ENCODE measurements at places on chromosomes 1 and 21.
A peak's percentile ranks its signal among the peaks of the same experiment; 100 is the strongest.

- DNase-seq = peak; percentile 64
Observed at GRCh38 chr1:179586107-179586823, 5.4 kb upstream of the TDRD5 start.

GRCh38 chr1:200355801-200356200 lies 54.0 kb downstream of the ZNF281 start:
- DNase-seq = no peak

DNA sequence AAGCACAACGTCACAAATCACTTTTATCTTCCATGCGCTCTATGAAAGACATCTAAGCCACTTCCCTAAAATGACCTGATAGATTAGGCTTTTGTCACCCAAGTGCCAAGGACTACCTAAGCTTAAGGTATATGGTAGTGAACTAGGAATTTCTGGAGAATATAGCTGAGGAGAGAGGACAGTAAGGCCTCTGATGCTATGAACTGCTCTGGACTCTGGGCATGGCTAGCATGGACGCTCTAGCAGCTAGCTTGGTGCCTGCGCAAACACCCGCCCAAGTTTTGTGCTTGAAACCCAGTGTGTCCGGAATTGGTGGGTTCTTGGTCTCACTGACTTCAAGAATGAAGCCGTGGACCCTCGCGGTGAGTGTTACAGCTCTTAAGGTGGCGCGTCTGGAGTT lies 42.5 kb downstream of the OR10J5 start:
- no peak for DNase-seq

GRCh38 chr21:45735259-45736000 lies 91.9 kb downstream of the PCBP3 start:
- DNase-seq = no peak

- peak; percentile 67 for DNase-seq
Observed at GRCh38 chr1:18109058-18109755, 1.6 kb downstream of the IGSF21 start.

GRCh38 chr1:8941906-8942305 lies 3.8 kb upstream of the CA6 start:
- DNase-seq = peak; percentile 88

- no peak for DNase-seq
Observed at GRCh38 chr1:86957221-86957620, 42.8 kb downstream of the HS2ST1 start.

DNA sequence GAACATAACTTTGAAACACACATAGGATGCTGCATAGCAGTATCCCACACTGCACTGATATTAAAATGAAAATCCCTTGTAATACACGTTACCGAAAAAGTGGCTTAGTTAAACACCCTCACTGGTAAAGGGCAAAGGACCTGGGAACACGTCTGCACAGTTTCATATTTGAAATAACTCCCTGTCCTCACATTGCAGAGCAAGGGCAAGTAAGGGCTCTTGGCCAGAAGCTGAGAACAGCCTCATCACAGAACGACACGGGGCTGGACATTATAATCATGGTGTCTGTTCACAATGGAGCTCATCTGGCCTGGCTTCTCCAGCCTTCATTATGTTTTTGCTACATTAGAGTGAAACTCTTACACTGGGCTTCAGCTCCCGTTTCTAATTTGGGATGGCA lies 207.0 kb downstream of the PCP4 start:
- DNase-seq = no peak

DNA sequence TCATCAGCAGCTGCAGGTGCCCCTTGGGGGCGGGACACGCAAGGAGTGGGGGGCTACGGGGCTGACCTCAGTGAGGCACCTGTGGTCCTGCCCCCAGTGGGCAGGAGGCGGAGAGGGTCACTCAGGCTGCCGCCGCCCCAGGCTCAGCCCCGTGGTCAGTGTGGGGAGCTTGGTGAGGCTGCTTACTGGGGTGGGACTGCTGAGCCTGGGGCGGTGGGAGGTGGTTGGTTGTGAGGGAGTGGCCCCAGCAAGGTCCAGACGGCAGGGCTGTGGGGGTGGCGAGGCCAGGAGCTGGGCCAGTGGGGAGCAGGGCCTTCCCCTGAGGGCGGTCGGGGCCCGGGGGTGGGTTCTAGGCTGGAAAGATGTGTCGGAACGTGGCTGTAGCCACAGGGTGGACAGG lies 14.3 kb downstream of the PFKL start:
- no peak for DNase-seq

- DNase-seq = peak; percentile 49
Observed at GRCh38 chr1:206590025-206590758, 22.1 kb downstream of the EIF2D start.

DNA sequence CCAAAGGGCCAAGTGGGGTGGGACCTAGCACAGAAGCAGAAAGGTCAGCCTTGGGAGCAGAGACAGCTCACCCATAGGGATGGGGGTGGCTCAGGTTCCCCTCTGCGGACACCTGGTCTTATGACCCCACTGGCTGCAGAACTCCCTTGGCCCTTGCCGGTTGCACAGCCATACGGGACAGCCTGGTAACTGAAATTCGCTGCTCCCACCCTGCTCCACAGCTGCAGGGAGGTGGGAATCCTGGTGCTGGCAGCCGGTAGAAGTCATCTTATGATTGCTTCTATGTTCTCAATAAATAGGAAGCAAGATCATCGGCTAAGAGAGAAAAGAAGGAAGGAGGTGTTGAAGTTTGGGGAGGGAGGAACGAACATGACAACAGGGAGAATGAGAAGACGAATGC lies 64.1 kb downstream of the HLCS start:
- DNase-seq = no peak

DNA sequence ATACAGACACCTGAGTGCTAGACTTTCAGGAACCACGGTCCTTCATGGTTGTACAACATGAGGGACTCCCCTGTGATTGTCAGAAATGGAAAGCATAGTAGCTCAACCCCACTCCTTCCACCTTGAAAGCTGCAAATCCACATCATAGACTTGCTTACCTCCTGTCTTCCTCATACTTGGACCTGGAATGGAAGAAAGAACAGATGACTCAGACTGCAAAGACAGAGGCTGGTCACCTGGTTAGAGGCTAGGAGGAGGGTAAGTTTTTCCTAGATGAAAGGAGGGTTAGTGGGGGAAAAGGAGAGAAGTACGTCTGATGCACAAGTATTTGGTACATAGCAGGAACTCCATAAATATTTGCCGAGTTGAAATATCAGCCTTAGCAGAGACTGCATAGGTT lies 37.2 kb downstream of the LRRC71 start:
- DNase-seq = no peak

DNA sequence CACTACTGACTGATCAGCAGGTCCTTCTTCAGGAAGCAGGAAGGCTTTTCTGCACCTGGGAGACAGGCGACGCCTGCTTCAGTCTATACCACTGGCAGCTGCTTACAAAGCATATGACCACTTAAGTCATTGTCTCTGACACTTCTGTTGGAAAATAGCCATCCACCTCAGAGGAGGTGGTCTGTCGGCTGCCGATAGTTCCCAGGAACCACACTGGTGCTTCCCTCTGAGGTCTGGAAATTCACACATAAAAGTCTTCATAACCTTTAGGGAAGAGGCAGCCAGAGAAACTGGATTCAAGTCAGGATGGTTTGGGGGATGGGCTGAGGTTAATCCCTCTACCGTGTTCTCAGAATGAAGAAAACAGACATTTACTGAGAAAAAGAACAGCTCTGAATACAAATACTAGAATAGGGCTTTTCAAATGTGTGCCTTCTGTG lies 15.6 kb upstream of the SRP9 start:
- peak; percentile 53 for DNase-seq

- no peak for DNase-seq
Observed at GRCh38 chr1:11388617-11389016, 90.3 kb upstream of the DISP3 start.

- no peak for DNase-seq
Observed at GRCh38 chr1:166272155-166272554, 105.4 kb upstream of the FAM78B start.

DNA sequence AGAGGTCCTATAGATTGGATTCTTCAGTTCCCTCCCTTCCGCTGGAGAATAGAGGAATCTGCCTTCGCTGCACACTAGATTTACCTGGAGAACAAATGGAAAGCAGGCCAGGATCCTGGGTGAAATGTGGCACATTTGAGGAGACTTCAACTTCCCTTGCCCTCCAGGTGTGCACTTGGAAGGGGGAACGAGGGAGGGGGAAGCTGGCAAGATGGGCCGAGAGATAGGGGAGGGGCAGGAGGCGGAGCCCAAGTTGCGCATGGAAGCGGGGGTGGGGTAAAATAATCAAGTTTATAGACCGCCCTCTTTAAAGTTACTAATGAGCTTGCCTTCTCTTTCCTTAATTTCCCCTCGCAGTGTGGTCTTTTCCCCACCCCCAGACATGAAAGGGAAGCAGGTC lies 155.7 kb upstream of the CAMK1G start:
- DNase-seq = no peak

DNA sequence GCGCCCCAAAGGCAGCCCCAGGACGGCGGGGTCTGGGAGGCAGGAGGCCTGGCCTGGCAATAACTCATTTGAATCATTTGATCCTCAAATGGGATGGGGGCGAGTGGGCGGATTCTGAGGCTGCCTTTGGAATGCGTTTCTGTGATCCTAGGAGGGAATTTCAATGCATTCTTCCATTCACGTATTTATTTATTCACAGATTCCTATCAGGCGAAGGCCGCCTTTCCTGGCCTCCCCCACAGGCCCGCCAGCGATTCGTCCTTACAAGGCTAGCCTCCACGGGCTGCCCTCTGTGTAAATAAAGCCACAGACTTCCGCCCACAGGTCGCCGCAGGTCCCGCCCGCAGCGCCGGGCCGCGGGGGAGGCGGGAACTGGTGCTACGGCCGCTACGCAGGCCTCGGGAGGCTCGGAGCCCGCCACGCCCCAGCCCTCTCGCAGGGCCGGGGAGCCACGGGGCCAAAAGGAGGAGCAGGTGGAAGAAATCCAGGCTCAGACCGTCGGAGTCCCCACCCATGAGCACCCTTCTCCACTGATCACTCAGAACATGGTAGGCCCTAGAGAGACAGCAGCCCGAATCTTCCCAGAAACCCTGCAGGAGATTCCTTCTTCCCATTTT lies 31.3 kb upstream of the JUN start:
- DNase-seq = peak; percentile 86

GRCh38 chr1:20478057-20478635 lies 7.9 kb downstream of the CAMK2N1 start:
- DNase-seq = no peak

GRCh38 chr1:196381544-196381943 lies 226.7 kb downstream of the KCNT2 start:
- DNase-seq = no peak

GRCh38 chr1:223341121-223341520 lies 22.9 kb downstream of the SUSD4 start:
- no peak for DNase-seq

- no peak for DNase-seq
Observed at GRCh38 chr1:29394521-29395225, 158.4 kb downstream of the PTPRU start.

- no peak for DNase-seq
Observed at GRCh38 chr1:15345705-15346345, 63.9 kb upstream of the EFHD2 start.

GRCh38 chr1:114043054-114043453 lies 63.8 kb downstream of the OLFML3 start:
- DNase-seq = no peak

- DNase-seq = no peak
Observed at GRCh38 chr1:211603191-211603701, 24.3 kb upstream of the SLC30A1 start.

GRCh38 chr1:207954104-207954503 lies 43.2 kb upstream of the CD34 start:
- DNase-seq = no peak

DNA sequence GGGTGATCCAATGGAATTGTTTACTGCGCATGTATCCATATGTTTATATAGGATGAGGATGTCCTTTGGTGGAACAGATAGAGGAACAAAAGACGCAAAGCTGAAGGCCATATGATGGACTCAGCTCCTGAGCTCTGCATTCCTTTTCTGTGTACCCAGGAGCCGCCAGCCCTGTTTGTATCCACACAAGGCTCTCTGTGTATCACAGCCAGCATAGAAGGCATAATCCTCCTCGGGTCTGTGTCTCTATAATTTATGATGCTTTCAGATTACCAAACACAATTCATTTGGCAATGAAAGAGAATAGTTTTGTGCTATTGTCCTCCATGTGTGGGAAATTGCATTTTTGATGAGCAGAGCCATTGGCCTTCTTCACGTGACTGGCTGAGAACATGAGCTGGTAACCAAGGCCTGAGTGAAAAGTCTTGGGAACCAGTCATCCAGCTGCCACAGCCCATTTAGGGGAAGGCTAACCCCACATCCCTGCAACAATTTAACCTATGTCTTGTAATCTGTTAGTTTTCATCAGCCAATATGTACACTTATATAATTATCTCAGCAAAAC lies 119.2 kb downstream of the PBX1 start:
- no peak for DNase-seq

GRCh38 chr21:33302796-33303195 lies 22.0 kb upstream of the IFNAR1 start:
- no peak for DNase-seq

DNA sequence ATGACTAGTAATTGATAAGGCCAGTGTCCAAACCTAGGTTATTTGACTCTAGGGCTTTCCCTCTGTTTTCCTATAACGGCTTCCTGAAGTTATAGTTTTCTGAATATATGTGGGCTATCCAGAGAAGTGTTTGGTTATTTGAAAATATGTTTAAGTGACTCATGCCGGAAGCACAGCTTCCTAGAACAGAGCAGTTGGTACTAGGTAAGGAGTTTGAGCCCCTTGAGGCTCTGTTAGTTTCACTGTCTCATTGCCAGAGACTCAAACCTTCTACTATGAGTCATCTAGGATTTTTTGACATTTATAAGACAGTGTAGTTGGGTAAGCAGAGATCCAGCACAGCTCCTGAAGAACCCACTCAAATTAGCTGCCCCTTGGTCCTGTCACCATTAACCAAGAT lies 27.1 kb upstream of the LEPR start:
- DNase-seq = peak; percentile 40

- no peak for DNase-seq
Observed at GRCh38 chr1:89887270-89887669, 66.4 kb downstream of the LRRC8D start.

GRCh38 chr1:72516264-72516663 lies 233.9 kb upstream of the NEGR1 start:
- DNase-seq = no peak

GRCh38 chr1:8097077-8097799 lies 71.1 kb upstream of the ERRFI1 start:
- peak; percentile 55 for DNase-seq

DNA sequence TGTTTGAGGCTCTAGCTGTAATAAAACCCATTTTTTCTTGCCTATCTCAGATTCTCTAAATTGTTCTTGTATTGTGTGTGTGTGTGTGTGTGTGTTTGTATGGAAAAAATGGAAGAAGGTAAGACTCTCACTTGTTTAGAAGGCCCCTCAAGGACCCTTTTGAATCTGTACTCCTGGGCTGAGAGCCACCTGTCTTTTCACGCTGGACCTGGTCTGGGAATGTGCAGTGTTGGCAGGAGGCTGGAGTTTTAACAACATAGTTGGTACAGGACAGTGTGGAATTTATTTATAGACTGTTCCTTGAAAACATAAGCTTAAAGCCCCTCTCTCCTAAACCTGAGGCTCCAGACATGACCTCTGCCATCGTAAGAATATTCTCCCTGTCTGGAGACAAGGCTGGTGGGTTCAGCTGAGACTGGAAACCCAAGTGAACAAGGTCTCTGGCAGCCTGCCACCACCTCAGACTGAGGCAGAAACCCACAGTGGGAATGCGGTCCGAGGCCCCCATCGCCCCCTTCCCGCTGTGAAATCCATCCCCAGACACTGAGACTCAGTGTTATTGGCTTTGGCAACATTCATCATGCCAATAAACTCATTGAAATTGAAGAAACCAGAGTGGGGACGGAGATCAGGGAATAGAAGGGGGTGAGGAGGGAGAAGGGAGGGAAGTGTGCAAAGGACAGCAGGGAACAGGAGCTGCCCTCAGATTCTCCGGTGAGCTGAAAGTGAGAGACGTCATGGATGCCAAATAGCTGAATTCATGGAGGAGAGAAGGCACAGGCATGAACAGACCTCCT lies 24.6 kb upstream of the PLXNA2 start:
- DNase-seq = no peak
